Activated CD4-positive, alpha-beta T cell treated with anti-CD3 and anti-CD28 coated beads, Interleukin-2, amount 50 U/mL, for 4 hours (primary cell): ENCODE measurements at places on chromosomes 11 and 22.

GRCh38 chr11:7605186-7605943 lies 67.9 kb downstream of the CYB5R2 start:
- no peak for DNase-seq

DNA sequence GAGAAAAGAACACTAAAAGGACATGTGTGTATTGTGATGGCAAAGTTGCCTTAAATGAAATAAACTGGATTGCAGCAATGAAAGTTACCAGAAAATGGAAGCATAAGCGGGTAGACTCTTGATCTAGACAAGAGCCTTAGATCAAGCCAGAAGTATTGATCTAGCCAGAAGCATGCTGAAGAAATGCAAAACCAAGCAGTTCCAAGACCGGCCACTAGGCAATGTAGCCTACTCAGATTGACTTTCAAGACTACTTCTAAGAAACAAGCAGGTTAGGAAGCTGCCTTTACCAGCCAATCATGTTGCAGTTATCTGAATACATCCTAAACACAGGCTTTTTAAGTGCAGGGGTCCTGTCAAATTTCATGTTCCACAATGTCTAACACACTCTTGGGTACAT lies 54.6 kb downstream of the KCNA4 start:
- no peak for DNase-seq

- no peak for DNase-seq
Observed at GRCh38 chr22:28958611-28959010, 75.2 kb downstream of the ZNRF3 start.

GRCh38 chr22:47367993-47368945 lies 605.8 kb downstream of the TBC1D22A start:
- no peak for DNase-seq

GRCh38 chr11:111913997-111914396 lies 1.5 kb downstream of the HSPB2 start:
- DNase-seq, result no peak
